ENCODE measurements at places on chromosomes 3 and 15.

GRCh38 chr3:59872128-59872527 lies 822.3 kb upstream of the CFAP20DC start:
- DNase-seq: peak; percentile 15

DNA sequence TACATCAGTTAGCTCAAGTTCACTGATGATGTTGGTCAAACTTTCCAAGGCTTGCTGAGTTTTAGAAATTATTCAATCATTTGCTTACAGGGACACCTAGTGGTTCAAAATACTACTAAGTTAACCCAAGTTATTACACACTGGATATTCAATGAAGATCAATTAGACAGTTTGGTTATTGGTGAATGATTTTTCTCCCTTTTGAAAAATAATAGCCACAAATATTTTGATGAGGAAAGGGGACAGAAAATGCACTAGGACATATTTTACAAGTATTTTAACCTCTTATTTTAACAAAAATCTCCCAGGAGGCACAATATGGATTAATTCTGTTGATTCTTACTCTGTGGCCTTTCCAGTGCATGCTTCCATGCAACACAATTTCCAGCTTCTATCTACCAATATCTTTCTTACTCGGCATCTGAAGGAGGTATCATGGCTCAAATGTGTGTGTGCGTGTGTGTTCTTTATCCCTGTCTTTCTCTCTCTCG lies 20.1 kb upstream of the GOLGA6L2 start:
- DNase-seq: no peak

DNA sequence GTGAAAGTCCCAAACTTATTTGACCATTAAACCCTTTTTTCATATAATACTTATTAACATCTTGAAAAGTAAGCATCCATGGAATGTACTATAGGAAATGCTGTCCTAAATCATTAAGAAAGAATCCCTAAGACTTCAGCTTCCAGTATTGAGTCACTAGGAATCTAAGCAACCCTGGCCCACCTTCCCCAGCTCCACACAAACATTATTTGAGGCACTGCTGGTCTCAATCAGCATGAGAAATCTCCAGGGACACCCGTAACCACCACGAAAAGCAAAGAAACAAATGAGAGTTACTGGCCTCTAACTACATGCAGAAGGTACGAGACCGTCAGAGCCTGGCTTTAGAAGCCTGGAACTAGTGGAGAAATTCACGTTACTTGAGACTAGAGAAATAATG lies 68.2 kb downstream of the POLQ start:
- DNase-seq: no peak

DNA sequence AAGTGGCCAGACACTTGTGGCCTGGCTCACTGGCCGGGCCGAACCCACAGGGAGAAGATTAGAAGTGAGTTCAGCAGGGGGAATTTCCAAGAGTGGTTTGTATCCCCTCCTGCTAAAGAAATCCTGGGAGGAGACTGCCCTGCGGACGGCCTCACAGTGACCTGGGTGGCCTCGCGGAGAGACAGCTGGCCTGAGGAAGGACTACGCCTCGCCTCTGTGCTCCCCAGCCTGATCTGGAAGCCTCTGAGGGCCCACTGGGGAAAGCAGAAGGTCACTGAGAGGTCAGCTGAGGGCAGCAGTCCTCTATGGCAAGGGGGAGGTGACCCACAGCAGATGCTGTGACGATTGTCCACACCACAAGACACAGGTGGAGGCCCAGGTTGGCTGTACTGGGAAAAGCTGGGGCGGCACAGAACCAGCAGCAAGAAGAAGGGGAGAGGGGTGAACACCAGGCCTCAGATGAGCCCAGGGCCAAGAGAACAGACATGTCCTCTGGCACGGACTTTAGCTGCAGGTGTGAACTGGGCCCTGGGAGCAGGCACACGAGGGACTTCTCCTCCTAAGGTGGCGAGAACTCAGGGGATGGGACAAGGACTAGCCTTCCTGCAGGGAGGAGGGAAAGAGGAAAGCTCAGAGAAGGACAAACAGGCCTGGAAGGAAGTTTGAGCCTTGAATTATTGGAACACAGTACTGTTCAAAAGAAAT lies 37.2 kb upstream of the DLG1 start:
- DNase-seq: no peak

DNA sequence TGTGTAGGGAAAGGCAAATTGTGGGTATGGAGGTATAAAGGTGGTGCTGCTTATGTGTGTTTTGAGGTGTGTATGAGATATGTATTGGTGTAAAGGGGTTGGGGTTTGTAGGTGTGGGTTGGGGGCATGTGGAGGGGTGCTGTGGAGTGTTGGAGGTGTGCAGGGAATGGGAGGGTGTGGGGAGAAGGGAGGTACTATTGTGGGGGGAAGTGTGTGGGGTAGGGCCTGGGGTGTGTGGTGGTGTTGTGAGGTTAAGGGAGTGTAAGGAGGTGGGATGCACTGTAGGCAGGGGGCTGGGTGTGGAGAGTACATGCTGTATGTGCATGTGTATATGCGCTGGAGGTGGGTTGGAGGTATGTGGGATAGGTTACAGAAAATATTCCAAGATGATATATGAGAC lies 15.7 kb downstream of the CCDC12 start:
- DNase-seq: no peak

DNA sequence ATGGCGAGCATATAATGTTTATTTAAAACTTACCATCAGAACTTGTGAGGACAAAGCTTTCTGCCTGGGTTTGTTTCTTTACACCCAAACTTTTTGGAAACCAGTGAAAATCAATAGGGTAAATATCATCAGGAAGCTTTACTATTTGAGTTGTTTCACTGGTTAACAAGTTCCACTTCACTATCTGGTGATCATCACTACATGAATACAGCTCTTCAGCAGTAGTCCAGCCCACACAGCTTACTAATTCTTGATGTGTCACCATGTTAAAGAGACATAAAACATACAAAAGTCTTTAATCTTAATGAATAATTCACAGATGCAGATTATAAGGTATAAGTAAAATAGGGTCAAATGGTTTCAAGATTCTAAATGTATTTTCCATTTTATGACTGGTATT lies 17.6 kb downstream of the IFT80 start:
- DNase-seq: no peak

DNA sequence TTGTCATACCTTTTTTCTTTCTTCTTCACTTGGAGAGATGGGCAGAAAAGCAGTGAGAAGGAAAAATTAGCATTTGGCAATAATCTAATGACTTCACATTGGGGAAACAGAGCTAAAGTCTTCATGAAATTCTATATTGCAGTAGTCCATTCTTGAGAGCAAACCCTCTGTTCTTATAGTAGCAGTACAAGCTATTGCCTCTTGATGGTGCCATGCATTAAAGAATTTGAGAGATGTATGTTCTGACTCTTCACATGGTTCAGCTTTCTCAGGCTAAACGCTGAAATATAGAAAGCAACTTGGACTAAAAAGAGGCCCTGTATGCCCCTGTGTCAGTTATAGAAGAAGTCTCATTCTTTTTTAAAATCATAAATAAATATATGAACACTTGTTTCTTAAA lies 36.0 kb downstream of the PHLDB2 start:
- DNase-seq: no peak

DNA sequence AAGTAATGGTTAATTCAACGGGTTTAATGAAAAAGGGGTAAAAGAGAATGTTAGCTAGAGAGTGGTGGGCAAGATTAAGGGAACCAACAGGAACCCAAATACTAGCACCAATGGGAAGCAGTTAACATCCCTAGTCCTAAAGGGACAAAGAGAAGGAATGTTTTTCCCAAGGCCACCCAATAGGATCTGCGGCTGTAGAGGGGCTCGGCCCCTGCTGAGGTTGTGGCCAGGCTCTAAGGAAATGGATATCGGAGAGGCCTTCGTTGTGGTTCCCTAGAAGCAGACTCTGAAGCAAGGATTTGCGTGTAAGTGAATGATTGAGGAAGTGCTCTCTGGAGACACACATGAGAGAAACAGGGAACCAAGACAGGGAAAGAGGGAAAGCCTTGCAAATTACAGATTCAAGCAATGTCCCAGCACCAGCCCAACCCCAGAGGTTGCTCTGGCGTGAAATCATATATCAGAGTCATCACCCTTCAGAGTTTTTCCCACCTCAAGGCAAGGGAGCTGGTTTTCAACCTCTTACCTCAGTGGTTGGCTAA lies 83.6 kb upstream of the TNIK start:
- no peak for DNase-seq

- DNase-seq: no peak
Measured at GRCh38 chr15:97087006-97087741, 756.7 kb downstream of the NR2F2 start.

GRCh38 chr15:96121086-96121920 lies 209.2 kb upstream of the NR2F2 start:
- no peak for DNase-seq

DNA sequence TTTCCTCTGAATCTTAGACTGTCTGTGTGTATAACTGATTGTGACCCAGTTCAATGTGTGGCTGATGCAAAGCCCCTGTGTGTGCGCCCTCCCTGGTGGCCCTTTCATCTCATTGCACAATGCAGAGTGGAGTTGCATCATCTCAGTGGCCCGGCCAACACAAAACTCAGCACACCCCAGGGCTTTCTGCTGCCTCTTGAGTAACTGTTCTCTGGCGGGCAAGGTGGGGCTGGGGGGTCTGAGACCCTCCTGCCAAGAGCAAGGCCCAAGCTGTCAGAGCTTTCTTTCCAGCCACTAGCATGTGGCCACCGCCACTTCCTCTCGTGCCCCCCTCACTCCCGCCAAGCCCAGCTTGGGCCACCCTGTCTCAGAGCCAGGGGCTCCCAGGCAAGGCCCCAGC lies 80.7 kb upstream of the ALDH1L1 start:
- DNase-seq: no peak

- no peak for DNase-seq
Measured at GRCh38 chr3:195911041-195911945, 2.9 kb upstream of the TNK2 start.

DNA sequence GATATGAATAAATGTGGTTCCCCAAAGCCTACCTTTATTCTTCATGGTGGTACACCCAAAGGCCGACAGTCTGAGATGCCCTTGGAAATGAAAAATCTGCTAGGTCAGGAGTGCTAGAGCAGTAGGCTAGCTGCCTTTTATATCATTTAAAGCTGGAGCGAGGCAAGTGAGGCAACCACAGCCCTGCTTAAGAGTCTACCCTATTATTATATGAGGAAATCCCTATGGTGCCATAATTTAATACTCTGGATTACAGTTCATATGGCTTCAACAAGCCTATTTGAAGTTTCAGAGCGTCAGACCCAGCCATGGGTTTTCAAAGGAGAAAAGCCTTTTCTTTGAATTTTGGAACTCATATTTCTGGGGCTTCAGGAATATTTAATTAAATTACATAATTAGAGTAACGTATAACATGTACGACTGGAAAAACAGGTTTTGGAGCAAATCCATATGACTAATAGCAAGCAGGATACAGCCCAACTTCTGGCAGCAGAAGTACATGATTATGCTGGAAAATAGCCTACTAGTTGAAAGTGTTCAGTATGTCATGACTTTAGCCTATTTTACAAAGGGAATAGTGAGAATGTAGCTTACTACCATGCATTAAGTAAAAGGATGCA lies 18.0 kb upstream of the SLTM start:
- no peak for DNase-seq

GRCh38 chr15:100426937-100427336 lies 85.2 kb upstream of the ADAMTS17 start:
- no peak for DNase-seq

DNA sequence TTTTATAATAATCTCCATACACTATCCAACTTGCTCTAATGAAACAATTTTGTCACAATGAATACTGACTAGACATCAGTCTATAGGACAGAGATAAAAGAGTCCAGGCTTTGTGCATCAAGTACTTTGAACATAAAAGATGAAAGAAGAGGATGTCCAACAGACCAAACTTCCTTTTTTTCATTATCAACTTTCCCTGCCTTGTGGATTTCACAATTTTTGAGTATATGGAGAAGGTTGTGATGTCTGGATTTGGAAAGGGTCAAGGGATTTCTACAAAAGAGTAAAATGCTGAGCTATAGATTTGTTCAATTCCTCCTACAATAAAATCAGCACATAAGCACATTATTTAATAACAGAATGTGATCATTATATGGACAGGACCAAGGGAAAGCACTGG lies 25.7 kb downstream of the CD47 start:
- DNase-seq: no peak
